Cortex of kidney (tissue), 1 donor: ENCODE measurements at places on chromosomes 1 and 21.

GRCh38 chr1:93448292-93448982 is 519 bp downstream of the FNBP1L start:
- DNase-seq: no peak

DNA sequence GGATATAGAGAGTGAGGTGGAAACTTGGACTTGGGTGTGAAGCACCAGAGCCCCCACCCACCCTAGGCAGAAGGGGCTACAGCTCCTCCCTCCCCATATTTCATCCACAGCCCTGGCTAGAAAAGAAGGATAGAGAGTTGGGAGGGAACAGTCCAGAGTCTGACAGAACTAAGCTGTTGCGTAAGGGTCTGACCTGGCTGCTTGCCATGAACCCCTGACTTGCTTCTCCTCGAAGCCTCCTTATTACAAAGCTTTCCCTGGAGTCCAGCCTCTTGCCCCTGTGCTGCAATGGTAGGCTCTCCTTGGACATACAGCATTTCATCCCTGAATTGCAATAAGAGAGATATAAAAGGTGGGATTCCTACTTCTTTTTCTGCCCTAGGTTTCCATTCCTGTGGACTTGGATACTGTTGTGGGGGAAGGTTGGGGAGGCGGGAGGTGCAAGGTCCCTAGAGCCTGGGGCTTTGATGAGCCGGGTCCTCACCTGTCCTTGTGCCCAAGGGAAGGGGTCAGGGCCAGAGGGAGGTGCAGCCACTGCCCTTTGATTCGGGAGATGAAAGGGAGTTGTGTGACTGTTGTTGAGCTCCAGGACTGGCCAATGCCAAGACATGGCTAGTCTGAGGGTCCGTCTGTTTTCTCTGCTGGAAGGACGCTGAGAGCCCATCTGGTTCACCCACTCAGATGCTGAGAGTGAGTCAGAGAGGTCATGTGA is 2.7 kb downstream of the RHBG start:
- no peak for DNase-seq

- DNase-seq: no peak
Observed at GRCh38 chr1:233360525-233361102, 33.1 kb downstream of the MAP3K21 start.

DNA sequence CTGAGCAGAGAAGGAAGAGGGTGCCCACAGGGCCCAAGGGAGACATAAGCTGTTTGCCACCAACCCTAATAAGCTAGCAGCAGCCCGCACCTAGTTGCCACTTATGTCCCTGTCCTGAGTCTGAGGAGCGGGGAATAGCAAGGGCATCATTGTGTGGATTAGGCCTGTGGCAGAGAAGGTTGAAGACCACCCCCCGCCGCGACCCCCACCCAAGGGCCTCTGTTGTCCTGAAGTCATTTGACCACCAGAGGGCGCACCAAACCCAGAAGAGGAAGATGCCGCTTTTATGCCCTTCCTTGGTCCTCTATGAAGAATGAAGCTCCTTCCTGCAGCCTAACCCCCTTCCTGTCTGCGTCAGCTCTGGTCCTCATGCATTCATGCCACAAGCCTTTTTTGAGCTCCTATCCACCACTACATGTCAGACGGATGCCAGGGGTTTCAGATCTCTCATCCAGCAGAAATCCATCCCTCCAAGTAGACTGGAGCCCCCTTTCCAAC is 16.6 kb downstream of the RHBG start:
- no peak for DNase-seq

DNA sequence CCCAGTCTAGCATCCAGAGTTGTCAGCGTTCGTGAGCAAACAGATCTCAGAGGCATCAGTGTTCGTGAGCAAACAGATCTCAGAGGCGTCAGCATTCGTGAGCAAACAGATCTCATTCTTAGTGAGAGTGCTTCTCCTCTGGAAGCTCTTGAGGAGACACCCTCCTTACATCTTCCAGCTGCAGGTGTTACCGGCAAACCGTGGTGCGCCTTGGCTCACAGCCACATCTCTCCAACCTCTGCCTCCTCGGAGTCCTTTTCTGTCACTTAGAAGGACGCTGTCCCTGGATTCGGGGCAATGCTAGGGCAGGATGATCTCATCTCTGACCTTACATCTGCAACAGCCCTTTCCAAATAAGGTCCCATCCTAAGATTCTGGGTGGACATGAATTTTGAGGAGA is 14.6 kb upstream of the UMODL1 start:
- no peak for DNase-seq

- DNase-seq: no peak
Observed at GRCh38 chr1:50424045-50424883, 1.0 kb upstream of the DMRTA2 start.

- no peak for DNase-seq
Observed at GRCh38 chr1:36008546-36009197, 75.2 kb upstream of the TEKT2 start.

- no peak for DNase-seq
Observed at GRCh38 chr21:24290151-24290833, 1317.0 kb downstream of the MRPL39 start.

GRCh38 chr1:168125051-168125450 is 11.7 kb downstream of the GPR161 start:
- DNase-seq: no peak

DNA sequence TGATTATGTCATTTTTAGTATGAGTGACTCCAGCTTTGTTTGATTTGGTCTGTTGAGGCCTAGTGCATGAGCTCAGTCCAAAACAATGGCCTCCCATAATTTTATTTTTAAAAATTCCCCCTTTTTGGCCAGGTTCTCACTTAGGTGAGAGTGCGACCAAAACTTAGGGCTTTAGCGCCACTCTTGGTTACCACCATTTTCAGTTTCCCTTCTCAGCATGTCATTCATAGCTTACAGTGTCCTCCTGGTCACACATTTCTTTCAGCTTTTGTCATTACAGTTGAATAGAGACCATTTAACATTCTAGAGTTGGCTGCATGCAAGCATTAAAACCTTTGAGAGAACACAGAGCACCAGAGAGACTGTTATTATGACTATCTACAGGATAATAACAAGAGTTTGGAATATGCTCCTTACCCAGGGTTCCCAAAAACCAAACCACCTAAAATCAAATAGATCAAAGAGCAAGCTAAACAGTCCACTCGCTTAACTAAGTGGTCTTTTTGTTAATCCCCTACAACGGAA is 85.4 kb downstream of the TLR5 start:
- no peak for DNase-seq

DNA sequence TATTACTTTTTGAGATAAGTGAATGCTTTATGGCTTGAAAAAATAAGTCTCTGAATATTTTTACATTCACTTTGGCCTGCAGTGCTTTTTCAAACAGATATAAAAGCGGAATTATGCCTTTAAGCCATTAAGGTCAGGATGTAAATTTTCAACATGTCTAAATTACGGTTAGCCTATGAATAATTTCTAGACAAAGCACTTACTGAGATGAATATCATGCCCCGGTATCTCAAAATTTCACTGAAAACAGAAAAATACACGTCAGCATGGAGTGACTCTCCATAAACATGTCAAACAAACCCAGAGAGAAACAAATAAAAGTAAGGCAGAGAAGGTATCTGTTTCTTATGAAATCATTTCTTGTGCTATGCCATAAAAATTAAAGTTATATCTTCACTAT is 853.9 kb downstream of the KCNT2 start:
- no peak for DNase-seq

DNA sequence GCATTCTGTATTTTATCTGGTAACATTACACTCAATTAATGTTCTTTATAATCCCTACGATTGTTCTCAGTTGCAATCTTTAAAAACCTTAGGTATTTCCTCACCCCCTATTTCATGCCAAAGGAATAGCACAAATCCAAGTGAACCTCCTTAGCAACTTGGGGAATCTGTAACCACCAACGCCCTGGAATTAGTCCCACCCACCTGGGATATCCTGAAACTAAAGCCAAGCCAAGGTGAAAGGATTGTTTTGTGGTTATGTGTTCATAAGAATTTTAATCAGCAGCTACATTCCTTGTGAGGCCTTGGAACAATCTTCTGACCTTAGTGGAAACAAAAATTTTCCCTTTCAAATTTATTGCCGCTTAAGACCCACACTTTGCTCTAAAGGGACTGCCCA is 908.7 kb downstream of the TTLL7 start:
- no peak for DNase-seq

GRCh38 chr1:228004331-228004855 is 2.4 kb upstream of the WNT3A start:
- no peak for DNase-seq

DNA sequence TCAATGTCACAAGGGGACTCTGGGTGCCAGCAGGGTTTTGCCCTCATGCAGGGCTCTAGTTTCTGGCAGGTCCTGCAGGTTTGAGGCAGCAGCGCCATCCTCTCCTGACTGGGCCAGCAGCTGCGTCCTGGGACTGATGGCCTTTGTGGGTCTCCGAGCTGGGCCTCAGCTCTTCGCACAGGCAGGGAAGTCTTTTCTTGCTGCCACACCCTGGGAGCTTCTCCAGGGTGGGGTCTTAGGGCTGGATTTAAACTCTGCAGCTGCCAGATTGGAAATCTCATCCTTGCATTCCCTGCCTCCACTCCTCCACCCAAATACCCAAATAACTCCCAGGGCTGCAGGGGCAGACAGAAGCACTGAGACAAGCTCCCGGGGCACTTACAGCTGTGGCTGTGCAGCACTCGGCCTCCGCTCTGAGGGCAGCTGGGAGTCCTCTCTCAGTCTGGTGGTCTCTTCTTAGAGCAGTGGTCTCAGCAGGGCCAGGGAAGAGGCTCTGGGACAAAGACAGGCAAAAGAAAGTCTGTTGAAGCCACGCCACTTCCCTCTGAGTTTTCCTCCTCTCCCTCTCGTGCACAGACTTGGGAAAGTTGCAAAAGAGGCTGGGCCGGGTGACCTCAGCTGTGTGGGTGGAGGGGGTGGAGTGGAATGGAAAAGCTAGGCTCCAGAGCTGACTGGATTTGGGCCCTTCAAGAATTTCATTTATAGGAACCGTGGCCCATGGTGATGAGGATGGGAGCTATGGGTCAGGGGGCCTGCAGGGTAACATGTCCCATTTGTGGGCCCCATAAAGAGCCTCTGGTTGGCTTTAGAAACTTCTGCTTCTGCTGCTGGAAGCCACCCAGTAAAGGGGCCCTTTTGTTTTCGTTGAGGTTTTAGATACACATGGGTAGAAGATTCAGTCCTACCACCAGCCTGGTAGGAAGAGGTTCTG is at the start of gene RAB7B:
RAB7B (minus strand) TSS at position 525 of the 931 bp plus-strand sequence. CDS start 9,260 bp downstream, outside the sequence.
- DNase-seq: no peak

GRCh38 chr1:31095298-31095981 is 29.9 kb upstream of the PUM1 start:
- DNase-seq: no peak

GRCh38 chr1:229170274-229170673 is 100.6 kb upstream of the RAB4A start:
- DNase-seq: no peak

DNA sequence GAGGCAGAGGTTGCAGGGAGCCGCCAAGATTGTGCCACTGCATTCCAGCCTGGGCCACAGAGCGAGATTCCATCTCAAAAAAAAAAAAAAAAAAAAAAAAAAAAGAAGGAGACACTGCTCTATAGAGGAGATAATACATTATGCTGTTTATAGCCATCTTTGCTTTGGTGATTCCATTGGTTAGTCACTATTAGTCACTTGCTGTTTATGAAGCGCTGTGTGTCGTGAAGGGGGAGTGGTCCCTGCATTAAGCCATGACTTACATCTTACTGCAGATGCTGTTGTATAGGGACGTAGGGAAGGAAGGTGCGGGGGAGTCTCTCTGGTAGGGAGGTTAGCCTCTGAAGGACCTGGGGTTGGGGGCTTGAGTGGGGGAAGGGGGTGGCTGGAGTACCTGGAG is 48.3 kb downstream of the HUNK start:
- DNase-seq: no peak

DNA sequence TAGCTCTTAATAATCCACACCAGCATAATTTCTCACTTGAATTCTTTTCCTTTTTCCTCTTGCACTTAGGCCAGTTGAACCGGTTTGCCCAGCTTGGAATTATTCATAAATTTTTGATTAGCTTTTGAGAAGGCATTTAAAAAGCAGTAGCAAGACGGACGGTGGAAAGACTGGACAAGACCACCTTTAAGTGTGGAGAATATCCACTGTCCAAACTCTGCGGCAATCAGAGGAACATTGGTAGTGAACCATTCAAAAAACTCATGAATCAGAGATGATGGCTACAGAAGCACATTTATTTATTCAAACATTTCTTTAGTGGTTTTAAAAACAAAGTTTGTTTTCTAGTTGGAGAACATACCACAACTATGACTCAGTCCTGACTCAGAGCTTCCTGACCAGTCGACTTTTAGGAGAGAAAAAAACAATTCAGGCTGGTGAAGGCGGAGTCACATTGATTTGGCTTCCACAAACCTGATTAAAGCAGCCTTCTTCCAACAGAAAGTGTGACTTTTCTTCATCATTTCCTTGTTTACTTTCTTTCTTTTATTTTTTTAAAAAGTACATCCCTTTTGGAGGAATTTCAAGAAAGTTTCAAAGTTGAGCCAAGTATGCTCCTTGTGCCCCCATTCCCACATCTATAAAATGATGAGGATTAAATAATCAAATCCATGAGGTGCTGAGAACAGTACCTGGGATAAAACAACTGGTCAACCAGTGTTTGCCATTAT is 128.8 kb downstream of the ADSS2 start:
- DNase-seq: no peak

- DNase-seq: no peak
Observed at GRCh38 chr21:43361127-43361492, 65.8 kb downstream of the SIK1 start.

DNA sequence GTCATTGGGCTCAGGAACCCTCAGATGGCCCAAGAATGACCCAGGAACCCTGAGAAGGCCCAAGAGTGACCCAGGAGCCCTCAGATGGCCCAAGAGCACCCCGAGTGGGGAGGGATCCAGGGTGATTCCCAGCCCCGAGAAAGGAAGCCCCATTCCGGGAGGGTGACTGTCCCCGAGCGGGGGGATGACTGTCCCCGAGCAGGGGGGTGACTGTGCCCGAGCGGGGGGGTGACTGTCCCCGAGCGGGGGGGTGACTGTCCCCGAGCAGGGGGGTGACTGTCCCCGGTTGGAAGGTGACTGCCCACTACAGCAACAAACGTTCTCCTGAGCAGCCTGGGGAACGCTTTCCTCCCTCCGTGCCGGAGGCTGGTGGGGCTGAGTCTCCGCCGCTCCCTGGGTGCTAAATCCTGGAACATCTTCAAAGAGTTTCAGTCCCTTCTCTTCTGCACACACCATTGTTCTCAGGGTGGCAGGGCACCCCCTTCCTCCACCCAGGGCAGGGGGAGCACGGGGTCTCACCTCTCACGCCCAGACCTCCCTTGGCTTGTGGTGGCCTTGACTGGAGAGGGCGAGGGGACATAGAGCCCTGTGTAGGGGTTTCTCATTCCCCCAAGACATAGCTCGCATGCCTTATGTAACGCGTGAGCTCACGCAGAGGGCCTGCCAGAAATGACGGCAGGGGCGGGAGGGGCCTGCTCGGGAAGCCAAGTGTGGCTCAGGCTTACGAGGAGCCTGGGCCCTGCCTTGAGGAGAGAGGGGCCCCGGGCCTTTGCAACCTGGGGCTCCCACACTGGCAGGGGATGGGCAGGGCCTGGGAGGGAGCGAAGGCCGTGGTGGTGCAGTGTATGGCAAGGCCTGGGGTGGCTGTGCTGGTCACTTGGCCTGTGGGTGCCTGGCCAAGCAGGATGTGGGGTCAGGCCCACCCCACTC is 14.3 kb upstream of the SKI start:
- no peak for DNase-seq

GRCh38 chr1:161885003-161885402 is 118.9 kb downstream of the ATF6 start:
- no peak for DNase-seq

GRCh38 chr1:211037095-211037494 is 96.9 kb downstream of the KCNH1 start:
- no peak for DNase-seq

- no peak for DNase-seq
Observed at GRCh38 chr1:67836769-67837168, 3.5 kb upstream of the GNG12 start.
